SHP77 (cell line): ENCODE measurements at places on chromosomes 3 and 15.

GRCh38 chr15:92724144-92724543 lies 68.6 kb upstream of the FAM174B start:
- DNase-seq, result no peak

DNA sequence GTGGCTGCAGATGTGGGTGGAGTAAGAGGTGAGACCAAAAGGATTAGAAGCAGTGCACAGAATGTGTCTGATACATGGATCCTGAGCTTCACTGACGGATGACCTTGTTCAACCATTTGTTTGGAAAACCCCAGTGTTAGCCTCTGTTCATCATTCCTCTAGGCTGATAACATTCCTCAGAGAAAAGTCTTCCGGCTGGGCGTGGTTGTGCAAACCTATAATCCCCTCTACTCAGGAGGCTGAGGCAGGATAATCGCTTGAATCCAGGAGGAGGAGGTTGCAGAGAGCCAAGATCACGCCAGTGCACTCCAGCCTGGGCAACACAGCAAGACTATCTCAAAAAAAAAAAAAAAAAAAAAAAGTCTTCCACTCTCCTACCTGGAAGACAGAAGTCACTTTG lies 23.1 kb upstream of the CHD2 start:
- DNase-seq, result no peak

DNA sequence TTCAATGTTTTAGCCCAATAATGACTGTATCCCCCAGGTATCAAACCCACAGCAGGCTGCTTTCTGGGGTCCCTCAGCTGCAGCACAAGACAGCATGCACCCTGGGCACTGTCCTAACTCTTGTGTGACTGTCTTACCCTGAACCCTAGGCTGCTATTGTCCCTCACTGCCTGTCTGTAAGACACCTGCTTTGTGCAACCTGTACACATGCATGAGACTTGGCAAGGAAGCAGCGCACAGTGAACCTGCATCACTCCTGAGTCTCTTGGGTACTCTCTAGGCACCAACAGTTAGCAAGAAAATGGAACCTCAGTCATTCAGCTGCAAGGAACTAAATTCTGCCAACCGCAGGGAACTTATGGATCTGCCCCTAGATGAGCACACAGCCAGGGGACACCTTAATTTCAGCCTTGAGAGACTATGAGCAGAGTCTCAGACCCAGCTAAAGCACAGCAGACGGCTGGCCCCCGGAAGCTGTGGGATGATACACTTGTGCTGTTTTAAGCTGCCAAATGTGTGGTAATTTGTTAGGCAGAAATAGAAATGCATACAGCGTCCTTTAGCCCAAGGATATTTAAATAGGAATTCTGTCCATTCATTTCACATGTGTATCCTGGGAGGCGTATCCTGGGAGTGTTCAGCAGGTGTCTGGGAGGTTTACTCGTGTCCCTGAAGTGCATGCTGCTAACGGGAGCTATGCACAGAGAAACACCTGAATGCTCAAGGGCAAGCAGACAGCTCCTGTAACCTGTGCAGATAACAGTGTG lies 223.8 kb downstream of the KLF13 start:
- DNase-seq, result no peak

GRCh38 chr3:139343895-139344856 lies at the start of gene MRPS22:
Gene MRPS22, plus strand, starts transcription at chr3:139344020. Its CDS starts 7 bp downstream, at chr3:139344027.
- peak; percentile 92 for DNase-seq

GRCh38 chr3:44874308-44874707 lies at the start of gene TGM4:
Gene TGM4, plus strand, starts transcription at chr3:44874608. Its CDS starts 71 bp downstream, at chr3:44874679.
- no peak for DNase-seq

- no peak for DNase-seq
These were observed 719.3 kb upstream of the SGO1 start for GRCh38 chr3:20905210-20905805.
